ENCODE measurements at places on chromosomes 2 and 18. TPM values are rescaled to one million over a fixed set of nuclear protein-coding genes. Genes with fewer than 3 reads are reported as not detected.

The TMSB10 gene
- total RNA-seq = 1,315 TPM

The FBXO41 gene
- total RNA-seq = 8.1 TPM

The RNF152 gene
- 4.8 TPM for total RNA-seq

The MATN3 gene
- total RNA-seq = 2.4 TPM

The NRP2 gene
- 99.7 TPM for total RNA-seq

The EPG5 gene
- total RNA-seq = 37.3 TPM

The SERPINB11 gene
- not detected for total RNA-seq

The SS18 gene
- total RNA-seq = 117 TPM

The DNAH6 gene
- 0.27 TPM for total RNA-seq

The HOXD1 gene
- 0.41 TPM for total RNA-seq

The RTP5 gene
- not detected for total RNA-seq

The TLX2 gene
- total RNA-seq = 3.7 TPM

The PLCD4 gene
- 1.3 TPM for total RNA-seq

The EGR4 gene
- not detected for total RNA-seq

DNA sequence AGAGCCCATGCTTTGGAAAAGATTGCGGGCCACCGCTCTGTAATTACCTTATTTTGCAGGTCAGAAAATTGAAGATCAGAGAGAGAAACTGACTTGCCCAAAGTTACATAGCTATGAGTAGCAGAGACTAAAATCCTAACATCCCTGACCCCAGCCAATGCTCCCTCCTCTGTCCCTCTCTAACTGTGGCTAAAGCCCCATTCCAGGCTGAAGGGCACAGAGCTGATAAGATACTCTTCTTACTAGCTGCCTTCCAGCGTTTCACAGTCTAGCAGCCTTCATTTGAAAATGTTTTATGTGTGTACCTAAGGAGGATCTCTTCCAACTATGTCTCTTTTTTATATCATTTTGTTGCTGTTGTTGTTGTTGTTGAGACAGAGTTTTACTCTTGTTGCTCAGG lies 81.4 kb upstream of the LRATD1 start:
- DNase-seq = no peak

DNA sequence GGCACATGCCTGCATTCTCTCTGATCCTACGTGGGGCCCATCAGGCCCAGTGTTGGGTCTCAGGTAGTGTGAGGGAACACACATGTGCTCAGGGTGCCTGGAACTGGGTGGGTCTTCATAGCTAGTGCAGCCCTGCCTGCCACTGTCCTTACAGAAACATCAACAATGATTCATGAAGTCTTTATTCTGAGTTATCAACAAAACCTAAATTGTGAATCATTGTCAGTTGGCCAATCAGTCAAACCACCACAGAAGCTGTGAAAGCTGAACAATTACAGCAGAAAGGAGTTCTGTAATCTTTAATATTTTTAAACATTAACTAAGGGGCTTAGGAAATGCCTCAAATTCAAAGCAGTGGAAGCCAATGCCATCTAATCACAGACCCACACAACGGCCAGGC lies 82.8 kb upstream of the ZNF521 start:
- DNase-seq = no peak

- DNase-seq = no peak
Observed at GRCh38 chr2:9897846-9898245, 53.6 kb upstream of the GRHL1 start.

DNA sequence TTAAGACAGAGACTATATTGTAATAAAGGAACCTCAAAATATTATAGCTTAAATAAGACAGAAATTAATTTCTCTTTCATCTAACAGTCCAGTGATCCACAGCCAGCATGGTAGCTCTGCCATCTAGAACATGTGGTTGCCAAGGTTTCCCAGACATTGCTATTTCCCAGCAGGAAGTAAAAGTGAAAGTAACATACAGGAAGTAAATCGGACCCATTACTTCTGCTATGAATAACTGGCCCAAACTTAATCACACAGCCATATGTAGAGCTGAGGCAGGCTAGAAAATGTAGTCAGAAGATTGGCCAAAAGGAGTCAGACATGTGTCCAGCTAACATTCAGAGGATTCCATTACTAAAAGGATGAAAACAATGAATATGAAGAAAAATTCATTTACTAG lies 71.0 kb downstream of the NOL4 start:
- DNase-seq = no peak

DNA sequence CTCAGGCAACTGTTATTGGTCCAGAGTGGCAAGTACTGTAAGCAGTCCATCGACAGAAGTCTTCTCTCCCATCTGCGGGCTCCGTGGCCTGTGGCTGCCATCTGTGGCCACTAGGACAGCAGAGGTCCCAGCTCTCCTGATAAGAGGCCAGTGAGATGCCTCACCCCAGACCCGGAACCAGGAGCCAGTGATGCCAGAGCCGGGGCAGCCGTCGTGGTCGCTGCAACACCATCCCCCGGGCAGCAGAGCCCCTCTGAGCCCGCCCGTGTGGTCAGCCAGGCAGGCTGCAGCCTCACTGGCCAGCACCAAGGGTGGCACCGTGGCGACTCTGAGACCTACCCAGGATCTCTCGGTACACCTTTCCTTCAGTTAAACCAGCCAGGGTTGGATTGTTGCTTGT lies 8.7 kb downstream of the GPR148 start:
- DNase-seq = no peak

- DNase-seq = no peak
Observed at GRCh38 chr2:168633200-168633599, 169.2 kb upstream of the NOSTRIN start.

GRCh38 chr2:173752152-173752551 lies 213.0 kb downstream of the SP3 start:
- DNase-seq = no peak

GRCh38 chr2:6072768-6073167 lies 380.6 kb downstream of the SOX11 start:
- no peak for DNase-seq

DNA sequence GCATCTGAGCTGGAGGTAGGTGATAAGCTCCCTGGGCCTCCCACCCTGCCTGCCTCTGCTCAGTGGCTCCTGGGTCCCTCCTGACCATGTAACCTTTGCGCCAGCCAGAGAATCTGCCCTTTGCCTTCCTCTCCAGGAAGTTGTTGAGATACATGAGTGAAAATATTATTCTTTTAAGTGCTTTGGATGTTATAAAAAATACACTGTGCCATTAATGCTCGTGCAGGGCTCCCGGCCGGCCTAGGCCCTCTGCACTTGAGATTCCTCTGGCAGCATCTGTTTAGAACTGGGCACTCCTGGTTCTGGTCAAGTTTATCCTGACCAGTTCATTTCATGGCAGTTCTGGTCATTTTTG lies 18.8 kb downstream of the AGAP1 start:
- no peak for DNase-seq

- DNase-seq = peak; percentile 53
Observed at GRCh38 chr2:96869822-96870625, at the start of gene SEMA4C. SEMA4C (minus strand) TSS chr2:96870080; CDS start chr2:96867886, 2,194 bp downstream.

DNA sequence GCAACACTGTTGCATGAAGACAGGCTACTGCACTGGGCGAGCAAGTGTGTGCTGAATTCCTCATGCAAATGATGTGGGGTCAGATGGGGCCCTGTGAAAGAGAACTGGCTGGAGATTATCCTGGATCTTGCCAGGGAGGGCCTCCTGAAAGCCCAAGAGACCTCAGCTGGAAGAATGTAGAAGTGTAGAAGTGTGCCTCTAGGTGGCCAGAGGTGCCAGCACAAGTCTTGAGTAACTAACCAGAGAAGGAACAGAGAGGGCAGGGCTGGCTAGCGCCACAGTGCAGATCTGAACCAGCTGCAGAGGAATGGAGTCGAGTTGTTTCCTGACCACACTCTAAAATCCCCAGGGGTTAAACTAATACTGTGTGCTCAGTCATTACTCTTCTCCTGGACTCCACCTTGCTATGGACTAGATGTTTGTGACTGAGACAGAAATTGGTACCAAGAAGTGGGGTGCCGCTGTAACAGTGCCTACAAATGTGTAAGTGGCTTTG lies 399.3 kb downstream of the LRATD1 start:
- DNase-seq = no peak

- DNase-seq = no peak
Observed at GRCh38 chr18:35662293-35663062, 80.9 kb downstream of the GALNT1 start.

DNA sequence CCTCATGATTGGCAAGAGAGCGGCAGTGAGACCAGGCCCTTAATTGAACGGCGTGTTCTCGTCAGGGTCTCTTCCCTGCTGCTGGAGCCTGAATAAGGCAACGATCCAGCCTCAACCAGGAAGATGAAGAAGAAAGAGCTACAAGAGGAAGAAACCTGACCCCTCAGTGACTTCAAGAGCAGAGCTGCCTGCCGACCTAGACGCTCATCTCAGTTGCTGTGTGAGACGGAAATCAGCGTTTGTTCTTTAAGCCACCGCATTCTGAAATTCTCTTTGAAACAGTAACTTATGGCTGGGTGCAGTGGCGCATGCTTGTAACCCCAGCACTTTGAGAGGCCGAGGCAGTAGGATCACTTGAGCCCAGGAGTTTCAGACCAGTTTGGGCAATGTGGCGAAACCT lies 29.6 kb upstream of the KCNG3 start:
- DNase-seq = no peak

GRCh38 chr2:15372019-15372418 lies 189.1 kb downstream of the NBAS start:
- DNase-seq = no peak

GRCh38 chr2:226943862-226944620 lies 108.2 kb downstream of the RHBDD1 start:
- DNase-seq = no peak

DNA sequence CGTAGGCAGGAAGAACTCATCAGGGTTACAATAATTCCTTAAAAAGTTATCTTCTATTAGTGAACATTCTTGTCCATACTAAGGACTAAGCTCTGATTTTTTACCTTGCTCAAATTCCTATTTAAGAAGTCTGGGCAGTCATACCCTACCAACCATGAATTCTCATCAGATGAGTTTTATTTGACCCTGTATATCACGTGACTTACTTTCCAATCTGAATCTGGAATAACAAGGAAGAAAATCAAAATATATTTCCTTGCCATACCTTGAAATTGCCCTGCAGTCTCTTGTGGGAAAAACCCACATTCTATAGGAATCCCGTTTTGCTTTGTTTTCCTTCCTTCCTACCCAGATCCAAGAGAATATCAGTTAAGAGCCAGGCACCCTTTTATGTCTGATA lies 352.7 kb downstream of the AKAIN1 start:
- no peak for DNase-seq

DNA sequence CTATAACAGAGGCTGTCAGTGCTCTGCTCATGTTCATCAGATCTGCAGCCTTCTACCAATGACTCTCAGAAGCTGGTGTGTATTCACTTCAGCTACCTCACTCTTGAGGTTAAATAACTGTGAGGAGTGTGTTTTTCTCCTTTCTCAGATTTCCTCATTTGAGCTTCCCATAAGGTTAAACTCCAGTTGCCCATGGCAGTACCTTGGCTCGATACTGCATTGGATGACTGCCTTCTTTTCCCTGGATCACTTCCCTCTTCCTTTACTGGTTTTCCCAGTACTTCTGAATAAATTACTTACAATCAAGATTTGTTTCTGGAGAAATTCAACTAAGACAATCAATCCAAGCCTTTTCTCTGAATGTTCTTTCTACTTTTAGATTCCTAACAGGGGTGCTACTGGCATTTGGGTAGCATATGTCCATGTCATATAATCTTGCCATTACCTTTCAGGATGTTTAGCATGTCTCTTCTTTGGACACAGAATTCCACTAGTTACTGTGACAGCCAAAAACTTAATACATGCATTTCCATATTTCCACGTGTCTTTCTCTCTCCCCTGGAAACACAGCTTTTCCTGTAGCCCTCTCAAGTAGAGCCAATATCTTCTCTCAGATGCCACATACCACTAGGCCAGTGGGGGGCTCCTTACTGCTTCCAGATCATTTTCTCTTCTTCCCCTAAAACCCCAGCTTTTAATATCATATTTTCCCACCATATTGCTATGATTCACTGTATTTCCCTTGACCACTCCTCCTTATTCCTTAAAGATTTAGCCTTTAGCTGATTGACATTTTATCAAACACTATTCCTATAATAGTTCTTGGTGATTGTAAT lies 15.0 kb upstream of the SPOPL start:
- DNase-seq = no peak
